Thoracic aorta (tissue), 2 donors: ENCODE measurements at places on chromosomes 1 and 21.
A peak's percentile ranks its signal among the peaks of the same experiment; 100 is the strongest.

DNA sequence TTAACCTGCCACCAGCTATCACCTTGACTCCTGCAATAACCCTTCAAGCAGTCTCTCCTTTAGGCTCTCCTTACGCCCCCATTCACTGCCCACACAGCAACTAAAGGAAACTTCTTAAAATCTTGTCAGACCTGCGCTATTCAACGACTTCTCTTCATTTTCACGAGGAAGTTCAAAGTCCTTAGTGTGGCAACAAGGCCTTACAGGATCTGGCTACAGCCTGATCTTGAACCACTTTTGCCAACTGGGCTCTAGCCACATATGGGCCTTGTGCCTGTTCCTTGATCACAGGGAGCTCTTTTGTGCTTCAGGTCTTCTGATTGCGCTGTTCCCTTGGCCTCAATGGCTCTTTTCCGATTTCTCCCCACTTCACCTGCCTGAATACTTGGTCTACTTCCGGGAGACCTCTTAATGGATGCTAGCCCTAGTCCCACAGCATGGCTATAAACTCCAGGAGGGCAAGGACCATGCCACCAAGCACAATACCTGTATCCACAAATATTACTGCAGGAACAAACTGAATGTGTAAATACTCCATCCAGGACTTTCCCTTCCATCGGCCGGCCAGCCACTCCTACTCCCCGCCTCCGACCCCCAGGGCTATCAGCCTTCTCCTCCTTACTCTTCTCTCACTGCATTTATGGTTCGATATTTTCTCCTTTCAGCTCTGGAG lies 2.3 kb upstream of the CTNNBIP1 start:
- H3K27me3 ChIP-seq: no peaks in the 10 kb centered on the region
- H3K36me3 ChIP-seq: no peaks in the 10 kb centered on the region

DNA sequence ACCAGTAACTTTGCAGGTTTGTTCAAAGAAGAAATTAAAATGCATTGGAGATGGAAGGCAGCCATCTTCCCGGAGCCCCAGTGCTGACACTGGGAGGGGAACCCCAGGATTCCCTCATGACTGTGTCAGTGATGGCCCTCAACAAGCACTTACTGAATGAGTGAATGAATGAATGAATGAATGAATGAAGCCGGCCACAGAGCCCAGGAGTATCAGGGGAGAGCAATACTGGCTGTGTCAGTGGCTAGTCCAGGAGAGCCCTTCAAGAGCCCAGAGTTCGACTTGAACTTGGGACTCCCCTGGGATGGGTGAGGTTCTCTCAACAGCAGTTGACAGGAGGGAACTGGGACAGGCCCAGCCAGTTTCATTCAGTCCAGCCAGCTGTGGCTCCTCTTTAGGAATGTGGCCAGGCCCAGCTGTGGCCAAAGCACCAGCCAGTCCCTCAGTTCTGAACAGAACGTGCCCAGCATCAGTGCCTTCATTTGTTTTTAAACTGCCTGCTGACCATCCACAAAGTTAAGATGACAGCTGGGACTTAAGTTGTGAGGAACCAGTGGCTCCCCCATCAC lies 9.2 kb upstream of the ERG start:
- H3K4me1 ChIP-seq: peaks cover 9% of the 10 kb centered on the region
- H3K36me3 ChIP-seq: no peaks in the 10 kb centered on the region
- H3K4me3 ChIP-seq: peak overlapping the region; percentile 70
- H3K27ac ChIP-seq: peak overlapping the region; percentile 87
- DNase-seq: no peak

DNA sequence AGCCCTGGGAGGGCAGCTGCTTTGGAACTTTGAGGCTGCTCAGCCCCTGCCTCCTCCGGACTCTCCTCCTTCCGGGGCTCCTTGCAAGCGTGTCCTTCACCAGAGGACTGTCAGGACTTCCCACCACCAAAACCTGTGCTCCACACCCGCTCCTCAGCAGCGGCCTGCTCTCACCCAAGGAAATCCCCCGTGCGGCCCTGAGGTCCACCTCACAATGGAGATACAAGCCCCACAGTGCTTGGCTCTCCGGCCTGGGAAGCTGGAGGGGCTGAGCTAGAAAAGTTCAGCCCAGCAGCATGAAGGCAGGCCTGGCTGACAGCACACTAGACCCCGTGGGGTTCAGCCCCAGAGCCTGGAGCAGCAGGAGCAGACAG lies 33.6 kb downstream of the PGBD5 start:
- H3K27me3 ChIP-seq: no peaks in the 10 kb centered on the region
- no peaks in the 10 kb centered on the region for H3K4me1 ChIP-seq
- H3K27ac ChIP-seq: no peak overlapping the region
- H3K4me3 ChIP-seq: no peak overlapping the region
- DNase-seq: no peak

DNA sequence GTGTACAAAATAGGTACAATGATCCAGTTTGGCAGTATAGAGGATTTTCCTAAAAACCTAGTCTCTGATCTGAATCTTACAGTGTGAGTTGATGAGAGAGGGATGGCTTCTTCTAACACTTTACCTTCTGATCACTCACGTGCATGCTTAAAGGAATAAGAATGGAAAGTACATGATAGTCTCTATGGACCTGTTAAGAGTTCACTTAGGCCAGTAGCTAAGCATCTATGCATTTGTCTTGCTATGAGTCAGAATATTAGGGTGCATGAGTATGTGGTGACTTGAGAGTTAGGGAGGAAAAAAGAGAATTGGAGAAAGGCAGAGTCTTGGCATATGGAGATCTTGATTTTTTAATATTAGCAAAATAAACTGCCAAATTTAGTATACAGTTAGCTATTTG lies 206.3 kb downstream of the COL11A1 start:
- H3K36me3 ChIP-seq: no peaks in the 10 kb centered on the region
- DNase-seq: no peak
- no peaks in the 10 kb centered on the region for H3K27me3 ChIP-seq
- H3K4me1 ChIP-seq: no peaks in the 10 kb centered on the region
- H3K27ac ChIP-seq: no peak overlapping the region
- no peak overlapping the region for H3K4me3 ChIP-seq

DNA sequence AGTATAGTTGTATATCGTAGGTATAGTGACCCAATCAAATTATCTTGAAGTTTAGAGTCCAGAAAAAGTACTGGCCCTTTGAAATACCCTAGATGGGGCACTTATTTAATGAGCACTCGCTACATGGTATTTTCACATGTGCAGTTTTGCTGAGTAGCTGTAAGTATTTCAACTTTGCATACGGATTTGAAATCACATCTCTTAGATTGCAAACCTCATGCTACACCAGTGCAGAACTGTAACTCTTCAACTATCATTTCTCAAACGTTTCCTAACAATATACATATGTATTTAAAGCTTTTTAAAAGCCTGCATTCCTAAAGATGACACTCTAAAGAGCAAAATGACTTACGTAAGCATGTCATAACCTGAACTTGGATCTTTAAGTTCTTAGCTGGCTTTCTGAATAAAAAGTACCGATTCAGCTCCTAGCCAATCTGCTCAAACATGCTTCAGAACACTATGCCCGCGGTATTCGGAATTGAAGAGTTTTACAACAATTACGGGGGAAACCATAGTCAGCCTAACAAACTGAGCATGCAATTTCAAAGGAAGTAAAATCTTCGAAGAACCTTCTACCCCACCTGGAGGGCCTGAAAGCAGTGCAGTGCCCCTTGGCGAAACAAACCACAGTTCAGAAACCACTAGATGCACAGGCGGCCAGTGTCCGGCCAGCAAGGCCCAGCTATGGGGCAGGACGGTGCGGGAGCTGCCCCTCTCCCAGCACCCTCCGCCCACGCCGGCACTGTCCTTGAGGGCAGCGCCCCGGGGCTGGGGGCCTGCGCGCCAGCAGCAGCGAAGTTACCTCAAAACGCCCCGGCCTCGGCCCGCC lies 863 bp downstream of the FH start:
- H3K4me1 ChIP-seq: peaks cover 11% of the 10 kb centered on the region
- H3K27ac ChIP-seq: peak overlapping the region; percentile 80
- DNase-seq: no peak
- no peaks in the 10 kb centered on the region for H3K27me3 ChIP-seq
- H3K36me3 ChIP-seq: no peaks in the 10 kb centered on the region
- peak overlapping the region; percentile 81 for H3K4me3 ChIP-seq

GRCh38 chr1:197967066-197967465 lies 49.9 kb downstream of the LHX9 start:
- H3K4me3 ChIP-seq: no peak overlapping the region
- H3K27me3 ChIP-seq: no peaks in the 10 kb centered on the region
- no peaks in the 10 kb centered on the region for H3K36me3 ChIP-seq

GRCh38 chr1:154865442-154866256 lies 4.4 kb downstream of the KCNN3 start:
- H3K36me3 ChIP-seq: no peaks in the 10 kb centered on the region
- DNase-seq: no peak
- no peak overlapping the region for H3K4me3 ChIP-seq
- H3K4me1 ChIP-seq: peaks cover 4% of the 10 kb centered on the region
- H3K27me3 ChIP-seq: no peaks in the 10 kb centered on the region

DNA sequence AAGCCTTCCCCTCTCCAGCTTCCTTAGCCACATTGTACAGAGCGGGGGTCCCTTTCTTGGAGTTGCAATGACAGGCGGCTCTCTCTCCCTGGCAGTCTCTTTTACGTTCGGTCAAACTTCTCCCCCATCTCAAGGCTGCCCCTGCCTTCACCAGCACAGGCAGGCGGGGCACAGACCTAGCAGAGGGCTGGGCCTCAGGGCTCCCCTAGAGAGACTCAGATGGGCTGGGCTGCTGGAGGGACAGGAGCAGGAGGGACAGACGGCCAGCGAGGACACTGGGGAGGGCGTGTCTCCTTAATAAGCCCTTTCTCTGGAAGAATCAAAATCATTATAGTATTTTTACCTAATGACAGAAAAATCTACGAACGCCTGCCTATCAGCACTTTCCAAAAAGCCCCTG lies 79.6 kb downstream of the CASZ1 start:
- no peaks in the 10 kb centered on the region for H3K36me3 ChIP-seq
- H3K4me1 ChIP-seq: peaks cover 4% of the 10 kb centered on the region
- H3K4me3 ChIP-seq: no peak overlapping the region

GRCh38 chr21:16865632-16866031 lies 647.2 kb upstream of the CXADR start:
- DNase-seq: no peak
- no peaks in the 10 kb centered on the region for H3K36me3 ChIP-seq

DNA sequence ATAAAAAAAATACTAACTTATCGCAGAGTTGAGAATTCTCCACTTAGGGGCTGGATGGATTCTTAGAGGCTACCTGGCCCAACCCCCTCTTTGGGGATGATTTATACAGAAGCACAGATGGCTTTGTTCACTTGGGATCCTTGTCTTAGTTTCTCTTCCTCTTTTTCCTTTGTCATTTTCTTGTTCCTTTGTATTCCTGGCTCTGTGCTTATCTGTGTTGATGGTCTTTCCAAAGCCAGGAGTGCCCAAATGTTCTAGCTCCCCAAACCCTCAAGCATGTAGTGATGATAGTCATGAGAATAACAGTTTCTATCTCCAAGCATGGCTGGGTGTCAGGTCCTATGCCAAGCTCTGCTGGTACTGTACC lies 27.4 kb downstream of the EPHB2 start:
- no peaks in the 10 kb centered on the region for H3K36me3 ChIP-seq
- H3K27ac ChIP-seq: no peak overlapping the region
- H3K27me3 ChIP-seq: no peaks in the 10 kb centered on the region
- peaks cover 9% of the 10 kb centered on the region for H3K4me1 ChIP-seq
- no peak overlapping the region for H3K4me3 ChIP-seq

DNA sequence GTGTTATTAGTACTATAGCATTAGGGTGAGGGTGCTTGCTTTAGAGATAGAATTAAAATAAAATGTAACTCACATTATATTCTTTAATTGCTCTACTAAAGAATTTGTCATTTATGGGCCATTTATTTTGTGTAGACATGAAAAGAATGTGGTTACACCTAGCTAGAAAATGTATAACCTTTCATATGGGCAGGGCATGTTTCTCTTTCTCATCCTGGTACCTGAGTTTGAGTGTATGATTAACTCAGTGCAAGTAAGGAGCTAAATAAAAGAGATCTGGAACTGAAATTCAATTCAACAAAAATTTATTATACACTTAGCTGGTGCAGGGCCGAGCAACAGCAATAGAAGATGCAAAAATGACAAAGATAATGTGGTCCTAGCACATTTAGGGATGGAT lies 47.4 kb downstream of the MAP3K7CL start:
- H3K4me1 ChIP-seq: peaks cover 40% of the 10 kb centered on the region
- H3K27ac ChIP-seq: no peak overlapping the region
- no peaks in the 10 kb centered on the region for H3K27me3 ChIP-seq
- H3K4me3 ChIP-seq: no peak overlapping the region
- DNase-seq: no peak

- DNase-seq: peak; percentile 21
- H3K27me3 ChIP-seq: no peaks in the 10 kb centered on the region
- H3K27ac ChIP-seq: no peak overlapping the region
- H3K4me3 ChIP-seq: no peak overlapping the region
- peaks cover under 1% of the 10 kb centered on the region for H3K36me3 ChIP-seq
Observed at GRCh38 chr1:220776720-220777326, 9.9 kb upstream of the MTARC1 start.

- H3K27me3 ChIP-seq: no peaks in the 10 kb centered on the region
- H3K36me3 ChIP-seq: no peaks in the 10 kb centered on the region
- H3K27ac ChIP-seq: peak overlapping the region; percentile 95
- H3K4me1 ChIP-seq: peaks cover 6% of the 10 kb centered on the region
- no peak for DNase-seq
Observed at GRCh38 chr1:93845538-93846205, 33.3 kb downstream of the DNTTIP2 start.

GRCh38 chr1:47699492-47700235 lies 261.8 kb downstream of the FOXD2 start:
- H3K36me3 ChIP-seq: no peaks in the 10 kb centered on the region
- H3K4me3 ChIP-seq: no peak overlapping the region
- no peak for DNase-seq
- no peaks in the 10 kb centered on the region for H3K27me3 ChIP-seq

GRCh38 chr21:25323356-25323949 lies 283.8 kb downstream of the MRPL39 start:
- H3K27me3 ChIP-seq: no peaks in the 10 kb centered on the region
- H3K27ac ChIP-seq: no peak overlapping the region

GRCh38 chr1:59411147-59411546 lies 114.3 kb downstream of the FGGY start:
- no peaks in the 10 kb centered on the region for H3K27me3 ChIP-seq
- no peak overlapping the region for H3K27ac ChIP-seq
- peaks cover 21% of the 10 kb centered on the region for H3K4me1 ChIP-seq

DNA sequence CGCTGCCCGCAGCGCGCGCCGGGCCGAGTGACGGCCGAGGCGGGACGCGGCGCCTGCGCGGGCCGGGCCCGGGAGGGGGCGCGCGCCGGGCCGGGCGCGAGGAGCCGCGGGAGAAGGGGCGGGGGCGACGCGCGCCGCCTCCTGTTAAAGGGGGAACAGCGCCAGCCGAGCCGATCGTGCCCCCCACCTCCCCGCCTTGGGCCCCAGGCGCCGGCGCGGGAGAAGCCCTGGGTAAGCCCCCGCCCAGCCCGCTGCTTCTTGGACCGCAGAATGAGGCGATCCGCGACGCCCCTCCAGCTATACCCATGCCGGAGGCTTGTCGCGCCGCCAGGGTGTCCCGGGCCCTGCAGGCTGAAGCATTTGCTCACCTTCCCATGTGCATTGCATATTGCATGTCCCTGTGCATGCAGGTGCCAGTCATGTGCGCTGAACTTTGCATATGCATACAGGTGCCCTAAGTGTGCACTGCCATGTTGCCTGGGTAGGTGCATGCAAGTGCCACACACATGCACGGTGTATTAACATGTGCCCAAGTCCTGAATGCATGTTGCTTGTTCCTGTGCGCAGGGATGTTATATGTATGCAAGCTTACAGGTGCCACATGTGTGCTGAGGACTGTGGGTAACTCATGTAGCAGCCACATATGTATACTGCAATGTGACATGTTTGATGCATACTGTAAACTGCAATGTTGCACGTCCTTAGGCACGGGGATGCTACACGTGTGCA lies at the start of gene ADGRB2:
Gene ADGRB2 (minus strand): TSS at position 29 of the 729 bp plus-strand sequence. CDS start 7,119 bp downstream, outside the sequence.
- no peak within 1 kb of the TSS for H3K27ac ChIP-seq
- no peaks in the 10 kb centered on the region for H3K27me3 ChIP-seq
- H3K4me1 ChIP-seq: peaks cover 23% of the 10 kb centered on the region
- DNase-seq: no peak
- H3K36me3 ChIP-seq: no peaks in the 10 kb centered on the region
